Central memory CD4-positive, alpha-beta T cell (primary cell): ENCODE measurements at places on chromosomes 2 and 18.
A peak's percentile ranks its signal among the peaks of the same experiment; 100 is the strongest.

GRCh38 chr2:179954026-179954425 is 53.1 kb downstream of the CWC22 start:
- DNase-seq = no peak

DNA sequence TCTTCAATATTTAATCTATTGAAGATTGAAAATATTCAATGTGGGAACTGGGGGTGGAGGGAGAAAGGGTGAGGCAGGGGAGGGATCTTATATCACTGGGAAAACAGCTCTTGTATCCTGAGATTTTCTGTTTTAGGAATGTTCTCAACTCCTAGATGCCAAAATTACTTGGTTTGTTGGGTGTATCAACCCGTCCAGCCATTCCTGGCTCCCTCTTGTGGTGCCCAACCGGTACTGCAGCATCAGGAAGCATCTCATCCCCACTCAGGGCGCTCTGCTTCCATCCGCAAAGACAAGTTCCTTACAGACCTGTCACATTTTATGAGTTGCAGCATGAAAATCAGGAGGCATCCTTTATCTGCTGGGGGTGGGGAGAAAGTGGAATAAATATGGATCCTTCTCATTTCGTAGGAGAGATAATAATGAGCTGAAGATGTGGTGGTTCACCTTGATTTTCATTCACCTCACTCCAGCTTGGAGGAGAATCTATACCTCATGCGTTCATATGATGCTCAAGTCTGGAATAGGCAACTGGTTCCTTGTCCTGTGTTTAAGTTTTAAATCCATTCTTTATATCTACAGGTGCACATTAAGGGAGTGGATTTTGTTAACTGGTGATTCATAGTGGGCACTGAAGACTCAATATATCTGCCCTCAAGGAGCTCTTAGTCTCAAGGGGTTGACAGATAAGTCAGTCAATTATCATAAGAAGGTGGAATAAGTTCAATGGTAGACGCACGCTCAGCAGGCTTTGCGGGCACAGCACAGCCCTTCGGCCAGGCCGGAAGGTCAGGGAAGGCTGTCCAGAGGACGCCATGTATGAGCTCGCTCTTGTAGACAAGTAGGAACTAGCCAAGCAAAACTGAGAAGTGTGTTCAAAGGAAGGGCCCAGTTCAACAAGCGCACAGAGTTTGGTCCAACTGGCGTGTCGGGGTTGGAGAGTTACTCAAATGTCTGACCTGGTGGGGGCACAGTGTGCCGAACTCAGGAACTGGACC is 127.3 kb downstream of the RNF144A start:
- DNase-seq = peak; percentile 43

DNA sequence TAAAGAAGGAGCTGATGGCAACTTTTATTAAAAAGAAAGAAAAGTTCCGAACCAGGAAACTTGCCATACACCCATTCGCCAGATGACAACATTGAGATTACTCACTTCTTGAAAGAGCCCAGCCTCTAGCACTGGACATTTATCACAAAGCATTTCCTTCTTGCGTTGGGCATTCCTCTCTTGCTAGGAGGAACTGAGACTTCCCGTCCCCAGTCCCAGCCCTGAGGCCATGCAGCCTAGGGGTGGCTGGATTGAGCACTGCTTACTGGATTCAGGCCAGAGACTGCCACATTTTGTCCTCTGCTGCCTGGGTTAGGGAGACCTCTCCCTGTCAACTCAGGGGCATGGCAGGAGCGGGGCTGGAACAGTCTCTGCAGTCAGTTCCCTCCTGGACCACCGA is 80.1 kb downstream of the SDC1 start:
- no peak for DNase-seq

- no peak for DNase-seq
Observed at GRCh38 chr2:135130751-135131150, 78.7 kb downstream of the RAB3GAP1 start.

DNA sequence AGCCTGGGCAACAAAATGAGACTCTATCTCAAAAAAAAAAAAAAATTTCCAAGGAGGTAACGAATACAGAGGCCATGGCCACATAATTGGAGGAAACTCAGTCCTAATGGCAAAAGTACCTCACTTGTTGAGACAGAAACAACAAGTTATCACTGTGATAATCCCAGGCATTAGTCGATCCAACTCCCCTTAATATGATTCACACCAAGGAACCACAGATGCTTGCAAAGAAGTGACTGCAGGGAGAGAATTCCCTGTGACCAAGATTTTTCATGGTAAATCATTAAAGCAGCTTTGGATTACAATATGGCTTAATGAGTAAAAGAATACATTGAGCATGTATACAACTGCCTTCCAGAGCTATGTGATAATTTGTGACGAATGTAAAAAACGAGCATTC is 80.4 kb upstream of the RNU4ATAC start:
- DNase-seq = no peak

DNA sequence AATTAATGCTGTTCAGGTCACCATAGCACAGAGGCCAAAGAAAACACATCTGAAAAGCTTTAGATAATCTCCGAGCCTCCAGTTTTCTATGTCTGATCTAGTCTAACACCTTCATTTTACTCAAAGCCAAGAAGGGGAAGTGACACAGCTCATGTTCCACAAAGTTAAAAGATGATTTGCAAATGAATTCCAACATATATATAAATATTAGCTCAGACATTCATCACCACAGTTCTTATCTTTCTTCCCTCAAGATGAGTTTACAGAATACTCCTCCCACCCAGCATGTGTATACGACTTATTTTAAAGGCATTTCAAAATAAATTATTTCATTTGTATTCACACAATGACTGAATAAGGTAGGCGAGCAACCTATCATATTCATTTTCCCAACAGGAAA is 82.4 kb downstream of the AAK1 start:
- no peak for DNase-seq

DNA sequence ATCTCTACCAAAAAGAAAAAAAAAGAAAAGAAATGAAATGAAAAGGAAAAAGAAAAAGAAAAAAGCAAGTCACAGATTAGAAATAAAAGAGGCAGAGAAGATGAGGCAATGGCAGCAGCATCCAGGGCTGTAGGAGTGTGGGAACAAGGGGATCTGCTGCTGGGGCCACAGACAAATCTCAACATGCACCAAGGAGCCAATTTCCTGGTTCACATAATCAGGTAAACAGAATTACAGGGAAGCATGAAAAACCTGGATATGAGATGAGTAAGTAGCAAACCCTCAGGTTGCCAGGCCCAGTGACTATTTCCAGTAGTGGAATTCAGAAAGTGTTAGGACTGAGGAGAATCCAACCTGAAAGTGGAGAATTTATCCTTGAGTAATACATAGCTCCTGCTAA is 77.4 kb upstream of the ARHGAP28 start:
- no peak for DNase-seq

DNA sequence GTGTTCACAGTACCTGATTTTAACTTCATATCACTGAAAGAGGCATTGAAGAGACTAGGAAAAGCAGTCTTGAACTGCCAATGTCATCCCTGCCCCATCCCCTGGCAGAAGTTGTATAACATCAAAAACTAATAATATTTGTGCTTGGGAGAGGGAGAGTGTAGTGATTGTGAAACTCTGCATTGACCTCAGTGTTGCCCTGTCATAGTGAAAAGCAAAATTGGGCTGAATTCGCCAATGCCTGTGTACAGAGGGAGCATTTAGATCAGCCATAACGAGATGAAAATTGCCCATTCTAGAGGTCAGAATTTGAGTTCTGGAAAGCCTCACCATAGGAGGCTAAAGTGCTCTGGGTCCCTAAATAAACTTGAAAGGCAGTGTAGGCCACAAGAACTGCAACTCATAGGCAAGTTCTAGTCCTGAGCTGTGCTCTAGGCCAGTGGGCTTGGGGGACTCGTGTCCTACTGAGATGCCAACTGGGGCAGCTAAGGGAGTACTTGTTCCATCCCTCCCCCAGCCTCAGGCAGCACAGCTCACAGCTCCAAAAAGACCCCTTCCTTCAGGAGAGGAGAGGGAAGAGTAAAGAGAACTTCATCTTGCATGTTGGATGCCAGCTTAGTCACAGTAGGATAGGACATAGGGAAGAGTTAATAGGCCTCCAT is 855.6 kb downstream of the TSN start:
- DNase-seq = no peak
